ENCODE measurements at places on chromosomes 2 and 18.

GRCh38 chr18:58178511-58178910 lies 134.5 kb downstream of the NEDD4L start:
- DNase-seq: no peak

- no peak for DNase-seq
Measured at GRCh38 chr2:37376421-37377186, 32.2 kb downstream of the QPCT start.

- no peak for DNase-seq
Measured at GRCh38 chr2:78115291-78115690, 593.1 kb upstream of the LRRTM4 start.

GRCh38 chr2:112150851-112151250 lies 12.7 kb downstream of the FBLN7 start:
- DNase-seq: no peak

DNA sequence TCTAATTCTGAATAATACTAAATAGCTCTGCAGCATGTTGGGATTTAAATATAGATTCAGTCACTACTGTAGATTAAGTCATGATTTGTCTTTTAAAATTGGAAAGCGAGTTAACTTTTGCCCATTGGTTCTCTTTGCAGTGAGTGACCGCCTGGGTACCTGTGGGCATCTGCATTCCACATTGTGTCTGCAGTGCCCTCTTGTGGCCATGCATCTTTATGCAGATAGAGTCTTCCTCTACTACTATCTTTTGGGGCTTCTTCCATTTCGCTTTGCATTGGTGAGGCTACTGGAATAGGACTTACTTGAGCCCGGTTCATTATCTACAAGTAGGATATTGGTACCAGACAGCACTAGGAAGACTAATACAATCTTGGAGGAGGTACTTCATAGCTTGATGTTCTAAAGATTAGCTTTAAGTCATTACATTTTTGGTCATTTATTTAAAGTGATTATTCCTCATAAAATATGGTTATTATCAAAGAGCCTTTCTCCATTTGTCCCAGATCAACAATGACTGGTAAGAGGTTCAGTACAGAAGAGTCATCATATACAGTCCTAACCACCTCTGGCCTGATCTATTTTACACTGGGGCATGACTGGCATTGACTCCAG lies 203.0 kb downstream of the SOCS6 start:
- DNase-seq: no peak

DNA sequence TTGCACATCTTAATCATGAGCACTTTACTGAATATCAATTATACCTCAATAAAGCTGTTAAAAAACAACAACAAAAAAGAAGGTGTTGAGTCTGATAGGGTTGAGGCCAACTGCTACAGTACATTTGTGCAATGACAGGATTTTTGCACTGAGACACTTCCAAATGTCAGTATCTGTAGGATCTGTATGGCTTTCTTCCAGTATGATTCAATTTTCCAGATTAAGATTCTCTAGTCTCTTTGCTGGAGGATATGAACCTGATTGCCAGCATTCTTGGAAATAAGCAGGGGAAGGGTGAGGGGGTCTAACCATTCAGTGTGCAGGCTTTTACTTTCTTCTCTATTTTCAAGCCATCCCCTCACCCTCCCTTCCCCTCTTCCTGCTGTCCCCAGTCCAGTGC lies 85.1 kb downstream of the SEMA4F start:
- no peak for DNase-seq

- DNase-seq: no peak
Measured at GRCh38 chr18:66662632-66663031, 58.7 kb upstream of the CDH19 start.

GRCh38 chr18:9730786-9731185 lies 22.7 kb downstream of the RAB31 start:
- no peak for DNase-seq

DNA sequence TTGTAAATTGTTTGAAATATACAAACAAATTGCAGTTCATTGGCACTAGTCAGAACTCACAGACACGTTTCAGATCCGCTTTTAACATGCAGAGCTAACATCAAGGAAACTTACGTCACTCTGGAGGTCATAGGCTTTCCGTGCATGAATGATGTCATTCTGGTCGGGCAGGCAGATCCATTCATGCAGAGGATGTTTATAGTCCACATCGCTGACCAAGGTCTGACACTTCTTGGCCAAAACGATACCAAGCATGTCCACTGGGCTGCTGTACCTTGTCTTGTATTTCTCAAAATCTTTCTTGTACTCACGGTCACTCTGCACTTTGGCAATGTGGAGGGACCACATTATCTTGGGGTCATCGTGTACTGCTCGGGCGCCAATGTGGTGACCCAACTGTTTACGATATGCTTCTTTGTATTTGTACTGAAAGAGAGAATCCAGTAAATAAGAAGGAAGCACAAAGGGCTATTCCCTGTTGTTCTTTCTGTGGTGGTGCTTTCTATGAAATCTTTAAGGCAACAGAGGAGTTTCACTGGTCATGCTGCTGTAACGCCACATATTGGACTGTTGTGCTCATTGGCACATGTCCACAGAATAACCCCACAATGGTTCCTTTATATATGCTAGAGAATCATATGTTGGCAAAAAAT lies 114.8 kb downstream of the NEB start:
- no peak for DNase-seq

GRCh38 chr2:197266477-197266876 lies 44.1 kb downstream of the ANKRD44 start:
- DNase-seq: no peak

DNA sequence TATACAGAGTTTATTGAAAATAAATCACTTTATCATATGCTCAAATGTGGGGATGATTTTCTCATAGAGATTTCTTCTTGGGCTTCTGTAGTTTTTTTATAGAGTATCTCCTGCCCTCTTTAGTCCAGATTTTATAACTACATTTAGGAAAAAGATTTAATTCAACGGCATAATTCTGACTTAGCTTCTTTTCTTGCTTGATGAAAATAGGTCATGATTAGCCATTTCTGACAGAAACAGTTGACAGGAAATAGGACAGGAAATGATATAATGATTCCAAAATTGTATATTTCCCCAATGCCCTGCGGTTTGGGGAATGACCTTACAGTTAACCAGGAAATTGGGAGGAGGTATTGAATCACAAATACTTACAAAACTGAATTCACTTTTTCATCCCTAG lies 1531.9 kb upstream of the ACVR2A start:
- no peak for DNase-seq

DNA sequence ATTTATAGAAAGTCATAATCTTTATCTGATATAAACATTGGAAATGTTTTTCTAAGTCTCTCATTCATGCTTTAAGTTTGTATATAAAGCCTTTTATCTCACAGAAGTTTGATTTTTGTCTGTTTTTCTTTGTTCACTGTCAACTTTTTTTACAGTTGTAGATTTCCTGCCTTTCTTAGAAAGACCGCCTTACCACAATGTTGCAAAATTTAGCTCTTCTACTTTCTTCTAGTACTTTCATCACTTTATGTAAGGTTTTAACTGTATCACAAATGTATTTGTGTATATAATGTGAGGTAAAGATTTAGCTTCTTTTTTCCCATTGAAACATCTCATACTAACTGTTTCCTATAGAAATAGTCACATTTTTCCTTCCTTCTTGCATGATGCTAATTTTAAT lies 136.1 kb downstream of the DNAH6 start:
- no peak for DNase-seq

GRCh38 chr2:239027391-239028252 lies 179.7 kb downstream of the TWIST2 start:
- no peak for DNase-seq
